Foreskin keratinocyte (primary cell): ENCODE measurements at places on chromosomes 12 and 14. TPM values are rescaled to one million over a fixed set of nuclear protein-coding genes. Genes with fewer than 3 reads are reported as not detected.

DNA sequence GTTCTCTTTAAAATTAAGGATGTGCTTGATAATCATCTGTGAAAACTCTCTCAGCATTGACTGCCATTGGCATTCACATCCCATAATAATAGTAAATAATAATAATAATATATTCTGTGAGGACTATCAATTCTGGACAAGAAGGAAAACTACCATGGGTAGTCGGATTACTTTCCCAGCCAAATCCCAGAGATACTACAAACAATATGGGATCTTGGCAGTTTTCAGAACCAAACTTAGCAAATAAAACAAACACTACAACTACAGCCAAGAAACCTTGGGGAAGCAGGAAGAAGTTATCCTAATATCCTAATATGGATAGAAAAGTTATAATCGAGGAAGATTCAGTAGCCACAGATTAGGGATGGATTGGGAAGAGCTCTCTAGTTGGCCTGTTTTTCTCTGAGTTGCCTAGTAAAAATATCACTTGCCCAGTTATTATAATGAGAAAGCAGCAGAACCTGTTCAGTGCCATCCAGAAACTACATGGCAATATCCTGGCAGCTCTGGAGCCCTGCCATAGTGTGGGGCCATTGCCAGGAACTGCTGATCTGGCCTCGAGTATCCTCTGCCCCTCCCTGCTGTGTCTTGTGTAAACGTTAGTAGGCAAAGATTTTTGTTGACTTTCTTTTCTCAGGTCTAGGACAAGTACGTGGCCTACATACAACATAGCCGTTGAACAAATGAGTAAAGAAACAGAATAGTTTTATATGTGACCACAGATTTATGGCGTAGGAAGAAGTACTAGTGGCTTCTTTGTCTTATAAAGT lies 193.5 kb downstream of the SLC2A13 start:
- DNase-seq, result peak; percentile 44

DNA sequence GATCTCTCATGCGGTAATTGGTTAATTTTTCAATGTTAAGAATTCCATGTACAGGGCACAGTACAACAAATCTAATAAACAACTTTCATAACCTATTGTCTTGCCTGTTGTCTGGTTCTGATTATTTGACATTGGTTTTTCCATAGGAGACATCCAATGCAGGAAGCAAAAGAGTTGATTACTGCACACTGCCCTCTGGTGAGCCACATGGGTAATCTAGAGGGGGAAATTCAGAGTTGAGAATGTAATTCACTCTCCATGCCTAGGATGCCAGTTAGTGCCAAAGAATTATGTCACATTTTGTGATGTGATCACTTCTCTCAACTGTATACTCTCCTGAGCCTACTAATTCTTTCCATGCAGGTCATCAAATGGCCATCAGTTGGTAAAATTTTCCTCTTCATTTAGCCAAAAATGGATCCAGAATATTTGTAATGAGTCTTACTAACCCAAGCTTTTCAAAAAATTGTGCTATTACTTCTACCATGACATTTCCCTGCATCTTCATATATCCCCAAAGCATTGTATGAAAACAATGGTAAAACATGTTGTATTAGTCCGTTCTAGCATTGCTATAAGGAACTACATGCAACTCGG lies 17.7 kb upstream of the CCDC91 start:
- DNase-seq, result peak; percentile 72

Gene ANKRD52
- polyA plus RNA-seq, result 9.6 and 11.4 TPM in 2 replicates

DNA sequence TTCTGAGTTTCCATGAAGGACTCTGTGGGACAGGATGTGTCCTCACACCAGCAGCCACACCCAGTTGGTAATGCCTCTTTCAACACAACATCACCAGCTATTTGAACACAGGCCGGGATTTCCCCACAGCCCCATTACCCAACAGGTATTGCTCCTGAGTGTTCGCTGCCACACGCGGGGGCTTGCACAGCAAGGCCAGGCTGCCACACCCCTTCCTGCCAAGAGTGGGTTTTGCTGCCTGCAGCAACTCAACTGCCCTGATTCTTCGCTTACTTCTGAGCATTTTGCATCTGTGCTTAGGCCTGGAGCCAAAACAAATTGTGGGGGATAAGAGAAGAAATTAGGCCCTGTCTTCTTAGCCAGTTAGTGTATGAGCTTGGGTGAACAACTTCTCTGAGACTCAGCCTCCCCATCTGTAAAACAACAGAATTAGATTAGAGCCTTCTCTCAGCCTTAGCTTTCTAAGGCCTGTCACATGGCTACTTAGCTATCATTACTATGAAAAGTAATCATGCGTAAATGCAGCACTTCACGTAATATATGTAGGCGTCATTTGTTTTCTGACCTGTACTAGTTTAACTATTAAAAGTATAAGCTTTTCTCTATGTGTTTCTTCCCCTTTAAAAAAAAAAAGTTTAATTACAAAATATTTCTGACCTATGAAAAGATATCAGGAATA lies 20.0 kb downstream of the CKAP4 start:
- peak; percentile 83 for DNase-seq

DNA sequence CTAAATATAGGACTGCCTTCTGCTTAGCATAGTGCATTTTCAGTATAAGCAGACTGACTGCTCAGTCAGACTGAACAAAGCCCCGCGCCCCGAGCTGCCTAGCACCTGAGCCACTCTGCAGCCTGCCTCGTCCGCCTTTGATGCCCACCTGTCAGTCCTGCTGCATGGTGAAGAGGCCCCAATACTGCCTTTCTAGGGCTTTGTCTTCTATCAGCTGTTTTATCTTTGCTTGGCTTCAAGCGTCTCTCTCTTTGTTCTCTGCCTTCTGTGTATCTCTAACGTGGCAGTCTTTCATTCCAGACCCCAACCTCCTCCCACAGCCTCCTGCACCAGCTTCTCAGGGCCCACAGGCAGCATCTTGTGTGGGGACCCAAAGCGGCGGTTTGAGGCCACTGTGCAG lies 1001.0 kb downstream of the VRK1 start:
- DNase-seq, result no peak

DNA sequence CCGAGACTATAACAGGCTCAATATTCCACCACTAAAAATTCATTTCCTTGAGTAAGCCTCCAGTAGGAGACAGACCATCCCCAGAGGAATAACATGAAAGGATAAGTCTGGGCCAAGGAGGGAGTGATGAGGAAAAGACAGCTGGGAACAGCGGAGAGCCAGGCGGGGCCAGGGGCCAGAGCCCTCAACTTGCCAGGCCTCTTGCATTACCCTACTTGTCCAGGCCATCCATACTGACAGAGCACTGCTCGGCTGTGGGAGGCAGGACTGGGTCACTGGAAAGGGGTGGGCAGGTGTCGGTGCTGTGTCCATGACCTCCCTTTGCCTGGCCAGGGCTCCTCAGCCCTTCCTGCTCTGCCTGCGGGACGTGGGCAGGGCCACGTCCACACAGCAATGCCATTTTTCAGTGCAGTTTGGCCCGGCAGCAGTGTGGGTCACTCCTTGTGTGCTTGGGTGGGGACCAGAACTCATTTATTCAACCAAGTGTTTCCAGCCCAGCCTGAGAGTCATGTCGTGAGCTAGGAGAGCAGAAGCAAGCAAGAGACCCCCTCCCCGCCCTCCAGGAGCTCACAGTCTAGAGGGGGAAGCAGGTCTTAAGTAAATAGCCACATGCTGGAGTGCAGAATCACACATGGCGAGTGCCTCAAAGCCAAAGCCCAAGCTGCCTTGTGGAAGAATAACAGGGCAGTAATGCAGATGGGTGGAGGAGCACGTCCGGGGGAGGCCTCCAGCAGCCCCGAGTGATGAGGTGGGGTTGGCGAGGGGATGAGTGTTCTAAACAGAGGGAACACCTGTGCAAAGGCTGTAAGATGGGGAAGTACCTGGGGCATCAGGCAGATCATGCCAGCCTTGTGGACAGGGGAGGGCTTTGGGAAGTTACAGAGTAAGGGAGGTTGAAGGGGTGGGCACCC lies 8.9 kb upstream of the FAIM2 start:
- DNase-seq, result no peak

GRCh38 chr12:176321-177181 lies 37.4 kb downstream of the SLC6A12 start:
- no peak for DNase-seq

Gene CPSF6
- 37.0 and 44.5 TPM in 2 replicates for polyA plus RNA-seq

GRCh38 chr12:133038118-133038709 lies 905 bp downstream of the ZNF84 start:
- no peak for DNase-seq

- DNase-seq, result no peak
These were observed 68.8 kb downstream of the OSBPL8 start for GRCh38 chr12:76490763-76491162.

GRCh38 chr14:24712909-24713308 lies 78.9 kb upstream of the GZMB start:
- DNase-seq, result no peak

DNA sequence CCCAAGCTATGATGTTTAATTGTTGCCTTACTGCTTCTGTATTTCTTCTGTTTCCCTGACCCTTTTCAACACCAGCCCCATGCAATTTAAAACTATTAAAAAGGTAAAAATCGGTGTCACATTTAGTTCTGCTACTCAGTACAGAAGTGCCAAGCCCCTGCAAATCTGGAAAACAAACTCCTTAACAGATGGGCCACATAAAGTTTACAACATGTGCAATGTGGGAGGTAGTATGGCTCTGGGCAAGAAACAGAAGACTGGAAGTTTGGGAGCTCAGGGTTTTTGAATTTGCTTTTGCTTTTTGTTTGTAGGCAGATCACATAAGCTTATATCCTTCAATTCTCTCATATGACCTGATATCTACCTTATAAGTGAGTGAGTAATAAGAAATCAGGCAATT lies 404.0 kb upstream of the ATP2B1 start:
- no peak for DNase-seq

- no peak for DNase-seq
These were observed 46.7 kb downstream of the LRRC74A start for GRCh38 chr14:76872796-76873432.

DNA sequence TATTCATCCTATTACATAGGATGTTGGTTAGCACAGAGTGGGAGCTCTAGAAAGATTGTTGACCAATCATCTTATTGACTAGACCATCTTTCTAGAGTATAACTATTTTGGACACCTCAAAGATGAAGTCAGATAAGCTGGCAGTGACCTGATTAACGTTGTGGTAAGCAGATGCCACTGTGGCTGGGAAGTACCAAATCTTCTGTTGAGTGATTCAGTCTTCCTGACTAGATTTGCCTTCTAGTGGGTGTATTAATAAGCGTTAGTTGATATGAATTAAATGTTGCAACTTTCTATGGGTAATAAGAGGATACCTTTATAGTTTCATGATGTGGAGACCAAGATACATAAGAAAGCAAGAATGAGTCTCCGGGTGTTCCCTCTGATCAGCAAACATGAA lies 51.2 kb upstream of the HELB start:
- DNase-seq, result no peak

DNA sequence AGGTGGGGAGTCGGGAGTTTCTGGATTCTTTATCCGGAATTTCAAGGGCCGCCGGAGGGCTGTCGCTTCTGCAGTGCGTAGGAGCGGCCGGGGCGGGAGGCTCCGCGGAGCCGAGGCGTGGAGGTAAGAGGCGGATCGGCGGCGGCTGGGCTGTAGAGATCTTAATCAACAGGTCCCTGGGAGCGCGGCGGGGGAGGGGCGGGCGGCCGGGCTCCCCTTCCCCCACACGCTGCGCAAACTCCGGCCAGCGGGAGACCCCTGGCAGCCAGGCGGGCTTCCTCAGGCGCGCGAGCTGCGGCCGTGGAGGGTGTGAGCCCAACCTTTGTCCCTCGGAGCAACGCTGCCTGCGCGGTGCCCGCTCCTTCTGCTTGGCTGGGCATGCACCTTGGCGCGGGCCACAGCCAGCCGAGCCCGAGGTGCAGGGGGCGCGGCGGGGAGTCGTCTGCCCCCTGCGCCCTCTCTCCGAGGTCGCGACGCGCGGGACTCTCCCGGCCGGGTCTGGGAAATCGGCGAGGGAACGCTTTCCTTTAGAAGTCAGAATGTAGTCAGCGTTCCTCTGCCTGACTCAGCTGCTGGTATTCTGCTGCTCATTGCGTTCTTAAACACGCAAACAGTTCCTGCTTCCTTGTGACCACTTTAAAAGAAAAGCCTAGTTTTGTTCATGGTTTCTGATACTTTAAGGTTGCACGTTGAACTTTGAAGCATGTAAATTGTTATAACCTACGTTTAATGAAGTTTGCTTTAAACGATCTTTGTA lies at the start of gene PALS1:
Gene PALS1, plus strand, starts transcription at position 25 of the 757 bp plus-strand sequence. CDS start 37,736 bp downstream, outside the sequence.
- DNase-seq, result peak; percentile 89

GRCh38 chr14:70879448-70879847 lies 27.8 kb upstream of the PCNX1 start:
- no peak for DNase-seq

GRCh38 chr12:11133816-11134215 lies 628 bp downstream of the TAS2R30 start:
- DNase-seq, result peak; percentile 24

- no peak for DNase-seq
These were observed 14.8 kb downstream of the ZBTB39 start for GRCh38 chr12:56991319-56992246.

Gene EAPP
- 25.5 and 26.7 TPM in 2 replicates for polyA plus RNA-seq

Gene DPPA3
- not detected in 2 replicates for polyA plus RNA-seq

DNA sequence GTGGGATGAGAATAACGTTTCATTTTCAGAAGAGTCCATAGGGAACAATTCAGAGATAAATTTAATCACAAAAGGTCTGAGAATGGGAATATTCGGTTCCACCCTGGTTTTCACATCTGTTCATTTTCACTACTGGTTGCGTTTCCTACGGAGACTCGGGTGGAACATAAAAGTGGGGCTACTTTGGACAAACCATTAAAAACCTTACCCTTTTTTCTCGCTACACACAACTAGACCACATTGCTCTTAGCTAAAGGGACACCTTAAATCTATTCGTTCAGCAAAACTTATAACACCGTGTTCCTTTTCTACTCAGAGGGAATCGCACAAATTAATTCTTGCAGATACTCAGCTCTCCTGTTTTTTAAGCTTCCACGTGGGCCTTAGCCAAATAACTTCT lies 1.0 kb upstream of the SUDS3 start:
- no peak for DNase-seq

GRCh38 chr12:87305481-87305880 lies 723.7 kb downstream of the C12orf50 start:
- DNase-seq, result no peak

- peak; percentile 69 for DNase-seq
These were observed 16.8 kb downstream of the MSI1 start for GRCh38 chr12:120352117-120352516.

- no peak for DNase-seq
These were observed 757.6 kb downstream of the MED13L start for GRCh38 chr12:115519887-115520286.

Gene NPC2
- polyA plus RNA-seq, result 432 and 436 TPM in 2 replicates

DNA sequence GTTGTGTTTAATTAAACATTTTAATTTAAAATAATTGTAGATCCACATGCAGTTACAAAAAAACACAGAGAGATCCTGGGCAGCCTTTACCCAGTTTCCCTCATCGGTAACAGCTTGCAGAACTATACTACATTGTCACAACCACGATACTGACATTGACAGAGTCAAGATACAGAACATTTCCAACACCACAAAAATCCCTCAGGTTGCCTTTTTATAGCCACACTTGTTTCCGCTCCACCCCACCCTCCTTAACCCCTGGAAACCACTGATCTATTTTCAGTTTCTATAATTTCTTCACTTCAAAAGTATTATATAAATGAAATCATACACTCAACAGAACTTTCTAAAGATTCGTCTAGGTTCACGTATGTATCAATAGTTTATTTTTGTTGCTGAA lies 458.8 kb upstream of the SOX5 start:
- DNase-seq, result no peak

- DNase-seq, result no peak
These were observed 17.4 kb downstream of the PAWR start for GRCh38 chr12:79673354-79673753.

- no peak for DNase-seq
These were observed 128.5 kb downstream of the KCNK10 start for GRCh38 chr14:88194531-88194930.

Gene CAPS2
- 0.28 and 0.37 TPM in 2 replicates for polyA plus RNA-seq
